ENCODE measurements at places on chromosomes 5 and 9.

GRCh38 chr5:172630082-172630481 lies 11.0 kb upstream of the NEURL1B start:
- no peak for DNase-seq

- no peak for DNase-seq
Observed at GRCh38 chr9:86126998-86127972, 27.9 kb upstream of the GOLM1 start.

GRCh38 chr5:73792687-73793320 lies 166.8 kb downstream of the ARHGEF28 start:
- peak; percentile 39 for DNase-seq

DNA sequence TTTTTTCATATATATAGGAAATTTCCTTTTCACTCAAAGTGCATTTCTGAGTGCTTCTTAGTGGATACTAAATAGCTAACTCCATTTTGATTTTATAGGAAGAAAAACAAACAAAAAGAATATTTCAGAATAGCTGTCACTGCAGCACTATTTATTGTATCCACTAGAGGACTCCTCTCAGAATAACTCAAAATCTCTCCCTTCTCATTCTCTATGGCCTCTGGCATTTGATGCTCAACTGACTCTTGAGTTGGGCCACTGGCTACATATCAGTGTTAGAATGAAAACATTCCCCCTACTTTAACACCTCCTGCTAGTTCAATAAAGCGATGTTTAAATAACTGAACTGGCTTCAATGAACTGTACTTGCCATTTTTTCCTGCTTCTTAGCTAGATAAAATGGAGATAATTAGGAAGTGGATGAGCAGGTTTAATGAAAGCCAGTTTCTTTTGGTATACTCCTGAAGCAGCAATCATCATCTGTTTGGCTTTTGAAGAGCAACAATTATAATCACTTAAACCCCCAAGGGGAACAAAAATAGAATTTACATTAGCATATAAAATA lies 16.6 kb upstream of the ELAVL2 start:
- DNase-seq = peak; percentile 48

- DNase-seq = no peak
Observed at GRCh38 chr5:39021413-39021812, 52.8 kb downstream of the RICTOR start.

Data from NCI-H524 (cell line).